Right atrium auricular region (tissue), 2 donors: ENCODE measurements at places on chromosomes 2 and 18. TPM values are rescaled to one million over a fixed set of nuclear protein-coding genes. Genes with fewer than 3 reads are reported as not detected.

DNA sequence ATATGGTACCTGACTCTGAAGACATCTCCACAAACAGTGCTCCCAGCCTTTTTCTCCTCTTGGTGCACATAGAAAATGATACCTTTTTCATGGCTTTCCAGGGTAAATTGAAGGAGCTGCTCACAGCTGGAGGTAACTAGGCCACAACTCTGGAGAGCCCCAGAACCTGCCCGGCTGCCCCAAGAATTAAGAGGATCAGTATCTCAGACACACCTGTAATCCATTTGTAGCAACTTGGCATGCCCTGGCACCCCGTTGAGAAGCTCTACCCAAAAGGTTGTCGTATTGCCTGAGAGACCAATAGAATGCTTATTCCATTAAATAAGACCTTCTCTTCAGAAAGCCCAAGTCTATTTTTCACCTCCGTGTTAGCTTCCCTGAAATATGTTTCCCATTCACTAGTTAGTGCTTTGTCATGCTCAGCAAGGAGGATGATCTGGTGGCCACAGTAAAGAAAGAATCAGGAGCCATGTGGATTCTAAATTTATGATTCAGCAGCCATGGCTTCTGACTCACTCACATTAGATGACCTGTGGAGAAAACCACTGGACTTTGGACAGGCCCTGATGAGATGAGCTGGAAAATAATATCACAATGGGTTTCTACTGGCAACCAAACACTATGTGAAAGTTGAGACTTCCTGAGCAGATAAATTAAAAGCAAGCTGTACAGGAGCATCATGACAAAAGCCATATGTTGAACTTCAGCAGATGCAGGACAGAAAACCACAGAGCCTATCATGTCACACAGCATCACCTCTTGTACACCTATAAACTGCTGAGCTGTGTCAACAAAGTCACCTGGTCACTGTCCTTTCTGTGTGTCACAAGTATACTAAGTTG, 253.3 kb upstream of the OSR1 start:
- no peaks in the 10 kb centered on the region for H3K27me3 ChIP-seq
- no peaks in the 10 kb centered on the region for H3K4me1 ChIP-seq
- no peaks in the 10 kb centered on the region for H3K36me3 ChIP-seq
- H3K4me3 ChIP-seq, result no peak overlapping the region
- DNase-seq, result no peak

DNA sequence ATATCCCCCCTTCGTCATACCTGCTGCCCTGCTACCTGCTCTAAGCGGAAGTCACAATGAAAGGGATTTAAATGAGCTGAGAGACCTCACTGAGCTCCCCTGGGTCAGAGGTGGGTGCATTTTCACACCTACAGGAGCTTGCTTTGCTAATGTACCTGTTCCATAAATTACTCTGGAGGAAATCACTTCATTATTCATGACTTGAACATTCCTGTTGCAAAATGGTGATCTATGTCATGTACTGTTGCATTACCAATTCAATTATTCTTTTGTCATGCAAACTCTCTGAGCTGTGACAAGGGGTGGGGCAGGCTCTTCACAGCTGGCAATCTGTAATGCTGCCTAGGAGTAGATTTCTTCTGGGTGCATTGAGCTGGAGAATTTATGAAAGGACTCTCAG, 761.3 kb downstream of the TSN start:
- no peak for DNase-seq
- H3K4me3 ChIP-seq, result no peak overlapping the region
- H3K36me3 ChIP-seq, result no peaks in the 10 kb centered on the region
- no peak overlapping the region for H3K27ac ChIP-seq
- no peaks in the 10 kb centered on the region for H3K27me3 ChIP-seq

TIA1 gene
- 28.9 TPM for total RNA-seq

GRCh38 chr2:44061469-44061868, 65.7 kb upstream of the LRPPRC start:
- no peak for DNase-seq
- H3K27ac ChIP-seq, result no peak overlapping the region
- no peaks in the 10 kb centered on the region for H3K27me3 ChIP-seq
- no peak overlapping the region for H3K4me3 ChIP-seq
- H3K4me1 ChIP-seq, result no peaks in the 10 kb centered on the region
- no peaks in the 10 kb centered on the region for H3K36me3 ChIP-seq

EIF2B4 gene
- total RNA-seq, result 27.1 TPM

LIMS1 gene
- 106 TPM for total RNA-seq

ZDBF2 gene
- total RNA-seq, result 7.2 TPM

GRCh38 chr18:25298853-25299274, 53.1 kb downstream of the ZNF521 start:
- no peaks in the 10 kb centered on the region for H3K36me3 ChIP-seq
- DNase-seq, result no peak
- peak overlapping the region; percentile 24 for H3K27ac ChIP-seq
- H3K4me3 ChIP-seq, result no peak overlapping the region
- no peaks in the 10 kb centered on the region for H3K27me3 ChIP-seq

LINC00305 gene
- not detected for total RNA-seq

TEX44 gene
- not detected for total RNA-seq

- no peak overlapping the region for H3K27ac ChIP-seq
- H3K27me3 ChIP-seq, result no peaks in the 10 kb centered on the region
- no peak for DNase-seq
- no peak overlapping the region for H3K4me3 ChIP-seq
- H3K4me1 ChIP-seq, result no peaks in the 10 kb centered on the region
Observed at GRCh38 chr2:202337151-202337550, 39.0 kb upstream of the BMPR2 start.

DNA sequence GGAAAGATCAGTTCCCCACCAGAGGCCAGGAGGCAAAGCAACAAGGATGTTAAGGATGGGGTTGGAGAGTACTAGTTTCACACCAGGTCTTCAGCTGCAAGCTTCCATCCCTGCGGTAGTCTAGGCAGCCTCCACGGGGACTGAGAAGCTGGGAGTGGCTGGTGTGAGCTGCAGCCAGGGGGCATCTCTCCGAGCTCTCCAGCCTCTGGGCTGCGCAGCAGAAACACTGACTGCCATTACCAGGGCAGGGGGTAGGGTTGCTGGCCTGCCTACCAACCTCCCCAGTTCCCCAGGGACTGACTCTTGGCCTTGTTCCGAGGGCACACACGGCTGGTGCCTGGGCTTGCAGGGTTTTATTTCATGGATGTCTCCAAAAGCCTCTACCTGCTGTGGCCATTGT, 15.9 kb downstream of the GATA6 start:
- H3K27ac ChIP-seq, result peak overlapping the region; percentile 100
- no peak overlapping the region for H3K4me3 ChIP-seq
- DNase-seq, result peak; percentile 77
- H3K4me1 ChIP-seq, result peaks cover 90% of the 10 kb centered on the region
- H3K36me3 ChIP-seq, result peaks cover 53% of the 10 kb centered on the region

MALT1 gene
- 10.9 TPM for total RNA-seq

DUSP2 gene
- 9.0 TPM for total RNA-seq

DNA sequence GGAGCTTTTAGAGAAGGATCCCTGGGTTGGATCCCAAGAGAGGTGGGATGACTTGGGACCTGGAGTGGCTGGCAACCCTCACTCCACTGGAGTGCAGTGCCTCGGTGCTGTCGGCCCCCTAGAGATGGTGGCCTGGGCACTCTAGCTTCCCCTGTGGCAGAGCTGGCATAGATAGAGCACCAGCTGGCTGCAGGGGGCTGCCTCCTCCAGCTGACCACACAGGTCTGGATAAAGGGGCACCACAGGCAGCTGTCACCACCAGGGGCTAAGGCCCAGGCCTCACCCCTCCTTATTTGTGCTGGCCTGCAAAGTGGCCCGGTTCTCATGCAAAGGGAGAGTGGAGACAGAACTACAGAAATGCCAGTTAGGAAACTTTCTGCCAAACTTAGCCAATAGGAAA, 74.3 kb downstream of the ZBTB7C start:
- H3K4me1 ChIP-seq, result no peaks in the 10 kb centered on the region
- H3K4me3 ChIP-seq, result no peak overlapping the region
